Activated CD4-positive, alpha-beta T cell treated with anti-CD3 and anti-CD28 coated beads, Interleukin-2, Interleukin-6, amounts not matched to agents 100 ng/mL and 50 ng/mL, durations not matched to agents 16 hours and 8 hours (primary cell): ENCODE measurements at places on chromosomes 3 and 15.

DNA sequence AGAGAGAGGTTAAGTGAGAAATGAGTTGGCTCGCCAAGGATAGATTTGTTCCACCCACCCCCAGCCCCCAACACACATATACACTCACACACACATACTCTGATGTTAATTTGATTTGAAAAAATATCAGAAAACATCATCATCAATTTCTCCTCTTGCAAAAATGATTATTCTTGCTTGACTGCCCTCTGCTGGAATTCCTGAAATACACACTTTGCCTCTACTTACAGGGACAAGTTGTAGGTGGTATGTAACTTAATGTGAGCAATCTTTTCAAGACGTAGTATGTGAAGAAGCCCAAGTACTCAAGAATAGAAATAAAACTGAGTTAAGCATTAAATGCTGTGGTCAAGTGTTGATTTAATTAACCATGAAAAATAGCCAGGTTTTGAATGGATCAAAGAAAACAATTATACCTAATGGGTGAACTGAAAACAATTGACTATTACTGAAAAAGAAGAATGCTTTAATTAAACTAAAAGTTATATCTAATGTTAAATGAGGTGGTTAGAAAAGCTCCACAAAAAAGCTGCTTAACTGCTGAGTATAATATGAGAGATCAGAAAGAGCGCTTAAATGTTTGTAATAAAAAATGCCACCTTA lies 46.6 kb upstream of the MDFIC2 start:
- DNase-seq = peak; percentile 29

GRCh38 chr3:49377483-49377882 lies 19.3 kb upstream of the GPX1 start:
- peak; percentile 72 for DNase-seq

- no peak for DNase-seq
Measured at GRCh38 chr3:42188376-42188775, 77.6 kb downstream of the CCK start.

DNA sequence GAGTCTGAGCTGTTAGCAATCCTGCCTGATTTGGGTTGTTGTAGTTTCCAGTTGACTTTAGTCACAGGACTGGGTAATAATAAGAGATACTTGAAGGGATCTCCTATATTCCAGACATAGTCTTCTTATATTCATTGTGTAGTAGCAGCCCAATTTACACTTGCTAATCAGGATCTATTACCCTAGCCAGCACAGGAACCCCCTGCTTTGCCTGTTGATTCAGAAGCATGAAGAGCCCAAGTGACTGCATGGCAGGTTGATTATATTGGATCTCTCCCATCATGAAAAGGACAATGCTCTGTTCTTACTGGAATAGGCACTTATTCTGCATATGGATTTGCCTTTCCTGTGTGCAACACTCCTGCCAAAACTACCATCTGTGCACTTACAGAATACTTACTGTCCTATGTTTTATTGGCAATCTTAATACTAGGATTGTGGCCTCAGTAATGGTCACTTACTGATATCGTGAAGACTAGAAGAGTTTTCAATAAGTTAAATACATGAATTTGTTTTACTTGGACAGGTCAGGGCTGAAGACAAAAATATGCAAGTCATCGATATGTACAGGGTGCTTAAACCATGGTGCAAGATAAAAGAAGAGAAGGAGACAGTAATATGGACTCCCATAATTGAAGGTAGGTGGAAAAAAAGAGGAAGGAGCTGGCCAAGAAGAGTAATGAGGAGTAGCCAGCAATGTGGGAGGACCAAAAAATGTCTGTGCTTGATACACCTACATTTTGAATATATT lies 304.1 kb downstream of the MCTP2 start:
- no peak for DNase-seq

- no peak for DNase-seq
Measured at GRCh38 chr3:4812591-4812990, 166.6 kb upstream of the BHLHE40 start.

DNA sequence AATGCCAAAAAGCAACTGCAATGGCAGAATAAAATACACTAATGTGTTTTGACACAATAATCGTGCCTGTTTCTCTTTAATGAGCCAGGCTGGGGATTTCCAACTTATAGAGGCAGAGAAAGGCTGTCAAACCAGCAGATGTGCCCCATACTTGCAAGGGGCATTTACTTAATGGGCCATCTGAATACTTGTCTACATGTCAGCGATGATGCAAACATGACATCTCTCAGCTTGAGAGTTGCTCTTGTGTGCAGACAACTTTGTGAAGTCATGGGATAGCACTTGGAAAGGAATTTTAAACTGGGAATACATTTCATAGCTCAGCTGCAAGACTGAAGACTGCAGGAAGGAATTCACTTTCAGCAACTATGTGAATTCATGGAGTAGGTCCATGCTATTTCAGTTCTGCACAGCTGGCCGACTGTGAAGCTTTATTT lies 127.4 kb upstream of the ADAMTS9 start:
- no peak for DNase-seq

GRCh38 chr3:134364936-134365765 lies 9.1 kb downstream of the AMOTL2 start:
- no peak for DNase-seq

GRCh38 chr15:71437919-71438318 lies 322.6 kb downstream of the THSD4 start:
- no peak for DNase-seq

- no peak for DNase-seq
Measured at GRCh38 chr3:36733162-36733696, 31.1 kb downstream of the DCLK3 start.

- no peak for DNase-seq
Measured at GRCh38 chr3:38229036-38229435, 36.6 kb upstream of the SLC22A13 start.

GRCh38 chr3:64505419-64505818 lies 182.4 kb downstream of the ADAMTS9 start:
- DNase-seq = peak; percentile 24

- no peak for DNase-seq
Measured at GRCh38 chr3:15440891-15441290, 13.5 kb downstream of the EAF1 start.

DNA sequence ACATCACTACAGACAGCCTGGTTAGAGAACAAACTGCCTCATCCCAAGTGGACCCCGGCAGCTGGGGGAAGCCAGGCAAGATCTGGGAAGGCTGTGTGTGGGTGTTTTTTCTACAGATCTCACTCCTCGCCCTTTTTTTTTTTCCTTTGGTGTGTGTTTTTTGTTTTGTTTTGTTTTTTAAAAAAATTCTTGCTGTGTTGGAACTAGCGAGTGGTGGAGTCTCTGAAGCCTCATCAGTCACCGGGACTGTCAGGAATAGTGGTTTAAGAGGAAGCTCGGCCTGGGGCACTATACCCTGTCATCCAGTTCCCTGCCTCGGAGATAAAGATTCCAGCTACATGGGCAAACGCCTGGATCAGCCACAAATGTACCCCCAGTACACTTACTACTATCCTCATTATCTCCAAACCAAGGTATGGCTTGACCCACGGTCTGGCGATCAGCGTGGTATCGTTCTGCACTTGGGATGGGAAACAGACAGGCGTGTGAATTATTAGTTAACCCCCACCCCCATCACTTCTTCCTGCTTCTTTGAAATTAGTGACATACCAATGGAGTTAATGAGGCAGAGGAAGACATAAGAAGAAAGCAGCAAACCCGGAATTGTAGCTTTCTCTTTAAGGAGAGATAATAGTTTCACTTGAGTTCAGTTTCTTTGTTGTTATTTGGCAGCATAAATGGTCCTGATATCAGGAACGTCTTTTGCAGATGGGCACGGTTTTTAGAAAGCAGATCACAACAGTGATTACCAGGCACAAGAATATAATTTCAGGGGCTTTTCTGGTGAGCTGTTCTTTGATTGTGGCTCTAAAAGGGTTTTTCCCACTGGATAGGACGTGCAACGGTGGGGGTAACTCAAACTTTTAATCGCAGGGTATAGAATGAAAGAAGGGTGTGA lies 722 bp downstream of the RBMS3 start:
- peak; percentile 56 for DNase-seq

GRCh38 chr15:63041974-63042876 lies at the start of gene TPM1:
Gene TPM1, plus strand, starts transcription at chr15:63042747. Its CDS starts 83 bp downstream, at chr15:63042830.
- DNase-seq = peak; percentile 19

DNA sequence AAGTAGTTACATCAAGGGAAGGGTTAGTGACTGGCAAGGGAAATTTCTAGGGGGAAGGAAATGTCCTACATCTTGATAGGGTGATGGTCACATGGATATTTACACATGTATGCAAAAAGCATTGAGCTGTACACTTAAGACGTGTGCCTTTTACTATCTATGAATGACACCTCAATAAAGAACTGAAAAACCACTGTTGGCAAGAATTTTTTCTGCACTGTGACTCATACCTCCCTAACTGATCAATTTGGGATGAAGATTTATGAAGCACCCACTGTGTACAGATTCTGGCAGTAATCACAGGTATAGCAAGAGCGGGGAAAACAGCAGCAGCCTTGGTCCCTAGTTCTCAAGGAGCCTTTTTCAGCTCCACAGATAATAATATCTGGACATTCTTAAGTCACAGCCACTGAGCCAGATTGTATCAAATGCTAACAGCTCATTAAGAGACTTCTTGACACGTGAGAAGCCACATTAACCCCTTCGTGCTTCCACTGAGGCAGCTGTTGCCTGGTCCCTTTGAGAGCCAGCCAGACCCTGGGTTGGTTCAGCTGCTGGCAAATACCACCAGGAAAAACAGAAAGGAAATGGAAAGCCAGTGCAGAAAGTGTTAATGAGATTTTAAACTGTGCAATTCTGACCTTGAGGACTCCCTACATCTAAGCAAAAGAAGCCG lies 32.0 kb upstream of the GALNT15 start:
- no peak for DNase-seq

DNA sequence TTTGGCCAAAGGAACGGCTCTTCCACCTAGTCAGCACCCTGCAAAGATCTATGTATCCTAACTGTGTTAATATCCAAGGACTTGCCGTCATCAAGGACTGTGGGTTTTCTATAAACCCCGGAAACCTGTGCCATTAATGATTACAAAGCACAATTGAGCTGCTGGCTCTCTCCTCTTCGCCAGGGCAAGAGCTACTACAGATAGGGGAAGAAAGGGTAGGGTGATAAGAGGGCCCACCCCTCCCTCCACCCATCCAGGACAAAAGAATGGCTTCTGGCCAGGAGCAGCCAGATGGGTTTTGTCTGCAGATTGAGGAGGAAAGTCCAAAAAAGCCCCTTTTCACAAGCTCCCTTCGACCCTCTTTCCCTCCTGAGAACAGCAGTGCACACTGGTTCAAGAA lies 9.9 kb downstream of the RFT1 start:
- DNase-seq = no peak

DNA sequence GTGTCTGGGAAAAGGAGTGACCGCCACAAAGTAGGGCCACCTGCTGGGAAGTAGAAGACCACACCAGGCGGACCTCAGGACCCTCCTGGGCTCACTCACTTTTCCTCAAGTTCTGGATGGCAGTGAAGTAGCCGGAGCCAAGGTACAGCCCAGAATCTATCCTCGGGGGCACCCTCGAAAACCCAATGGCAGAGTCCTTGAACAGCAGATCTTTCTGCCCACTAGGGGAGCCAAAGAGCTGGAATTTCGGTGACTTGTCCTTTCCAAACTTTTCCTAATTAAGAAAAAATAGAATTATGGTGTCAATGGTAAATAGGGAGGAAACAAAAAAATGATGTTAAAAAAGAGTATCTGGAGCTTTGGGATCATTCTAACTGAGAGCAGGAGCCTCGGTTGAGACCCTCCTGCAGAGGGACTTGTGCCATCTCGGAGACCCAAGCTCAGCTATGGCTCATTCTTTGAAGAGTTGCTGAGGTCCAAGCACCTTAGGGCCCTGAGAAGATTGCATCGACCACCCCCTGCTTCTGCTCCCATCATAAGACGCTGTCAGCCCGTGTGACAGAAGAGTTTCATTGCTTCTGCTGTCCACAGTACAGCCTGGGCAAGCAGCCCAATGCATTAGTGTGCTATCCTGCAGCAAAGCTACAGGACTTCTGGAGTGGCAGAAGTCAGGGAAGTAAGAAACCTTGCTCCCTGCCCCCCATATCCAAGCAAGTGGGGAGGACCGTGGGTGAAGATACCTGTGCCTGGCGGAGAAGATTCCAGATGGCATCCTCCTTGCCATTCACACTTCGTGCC lies 14.8 kb downstream of the LTF start:
- no peak for DNase-seq

GRCh38 chr15:92653836-92654539 lies 1.6 kb downstream of the FAM174B start:
- DNase-seq = no peak

DNA sequence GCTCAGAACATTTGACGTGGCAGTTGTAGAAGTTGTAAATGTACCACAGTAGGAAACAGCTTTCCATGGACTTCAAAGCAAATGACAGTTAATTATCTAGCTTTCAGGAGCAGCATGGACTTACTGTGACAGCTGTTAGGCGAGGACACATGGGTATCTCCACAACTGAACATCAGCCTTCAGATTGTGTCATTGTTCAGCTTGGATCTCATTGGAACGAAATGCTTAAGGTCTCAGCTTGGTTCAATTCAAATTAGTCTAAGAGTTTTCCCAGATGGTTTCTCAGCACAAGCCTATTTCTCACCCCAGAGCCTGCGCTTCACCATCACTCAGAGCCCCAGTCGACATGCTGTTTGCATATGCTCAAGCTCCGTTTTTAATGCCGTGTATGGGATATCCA lies 21.1 kb upstream of the GYG1 start:
- no peak for DNase-seq

- DNase-seq = peak; percentile 54
Measured at GRCh38 chr3:69094467-69095205, 9.9 kb downstream of the ARL6IP5 start.
